Trophoblast cell (in vitro differentiated cells and primary cell): ENCODE measurements at places on chromosomes 6 and 20.
A peak's percentile ranks its signal among the peaks of the same experiment; 100 is the strongest.

- peak; percentile 68 for DNase-seq
Observed at GRCh38 chr20:52379723-52380336, 188.3 kb upstream of the ZFP64 start.

- peak; percentile 69 for DNase-seq
Observed at GRCh38 chr6:32868257-32868788, 14.3 kb downstream of the PSMB9 start.

DNA sequence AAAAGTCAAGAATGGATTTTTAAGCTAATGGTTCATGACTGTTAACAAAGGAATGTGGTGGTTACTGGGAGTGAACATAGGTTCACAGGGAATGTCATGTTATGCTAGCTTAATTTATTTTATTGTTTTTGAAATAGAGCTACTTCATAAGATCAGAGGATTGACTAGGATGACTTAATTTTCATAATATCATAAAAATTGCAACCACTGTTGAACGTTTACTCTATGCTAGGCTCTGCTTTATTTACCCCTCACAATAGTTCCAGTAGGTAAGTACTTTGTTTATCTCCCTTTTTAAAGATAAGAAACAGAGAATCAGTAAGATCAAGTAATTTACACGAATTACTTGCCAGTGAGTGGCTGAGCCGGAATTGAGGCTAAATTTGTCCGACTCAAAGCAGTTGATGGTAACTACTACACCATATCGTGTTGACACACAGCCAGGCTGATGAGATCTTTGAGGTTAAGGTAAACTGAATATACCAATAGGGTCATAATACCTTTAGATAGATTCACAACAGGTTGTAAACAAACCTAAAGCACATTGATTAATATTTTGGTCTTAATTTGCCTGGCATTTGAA, 194.6 kb upstream of the CITED2 start:
- DNase-seq, result peak; percentile 59

DNA sequence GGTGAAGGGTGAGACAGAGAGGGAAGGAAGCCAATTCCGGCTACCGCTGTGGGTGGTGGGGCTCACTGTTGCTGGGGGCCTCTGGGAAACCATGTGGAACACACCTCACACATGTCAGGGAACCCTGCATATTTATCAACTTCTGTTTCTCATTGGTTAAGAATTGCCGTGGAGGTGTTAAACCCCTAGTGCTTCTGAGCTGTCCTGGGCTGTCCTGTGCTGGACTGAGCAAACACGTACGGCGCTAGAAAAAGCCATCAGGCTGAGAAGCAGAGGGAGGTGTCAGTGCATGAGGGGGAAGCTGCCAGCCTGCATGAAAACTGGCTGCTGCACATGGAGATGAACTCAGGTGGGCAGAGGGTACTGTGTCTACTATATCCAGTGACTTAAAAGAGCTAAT, 103.9 kb upstream of the JAG1 start:
- DNase-seq, result no peak

DNA sequence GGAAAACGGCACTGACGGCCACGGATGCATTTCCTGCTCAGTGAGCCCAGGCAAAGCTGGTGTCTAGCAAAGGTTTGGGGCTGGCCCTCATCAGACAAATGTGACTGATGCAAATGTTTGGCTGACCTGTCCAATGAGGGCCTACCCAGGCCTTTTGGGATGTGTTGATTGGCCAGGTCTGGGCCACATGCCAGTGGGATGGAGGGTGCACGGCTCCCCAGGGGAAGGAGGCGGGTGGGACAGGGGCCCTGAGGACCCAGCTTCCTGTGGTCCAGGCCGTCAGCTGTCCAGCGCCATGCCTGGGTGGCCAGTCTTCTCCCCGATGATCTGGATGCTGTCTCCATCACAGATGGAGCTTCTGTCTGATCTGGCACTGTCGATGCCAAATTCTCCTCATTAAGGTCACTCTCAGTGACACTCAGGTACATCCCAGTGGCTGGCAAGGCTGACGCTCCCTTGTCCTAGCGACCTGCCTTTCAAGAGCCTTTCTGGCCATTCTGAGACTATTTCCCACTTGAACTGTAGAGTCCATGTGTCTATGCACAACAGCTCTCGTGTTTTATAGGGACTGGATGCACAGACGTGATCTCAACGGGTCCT, 43.0 kb downstream of the NTSR1 start:
- no peak for DNase-seq

GRCh38 chr6:132525866-132526265, 12.2 kb upstream of the TAAR9 start:
- DNase-seq, result no peak

DNA sequence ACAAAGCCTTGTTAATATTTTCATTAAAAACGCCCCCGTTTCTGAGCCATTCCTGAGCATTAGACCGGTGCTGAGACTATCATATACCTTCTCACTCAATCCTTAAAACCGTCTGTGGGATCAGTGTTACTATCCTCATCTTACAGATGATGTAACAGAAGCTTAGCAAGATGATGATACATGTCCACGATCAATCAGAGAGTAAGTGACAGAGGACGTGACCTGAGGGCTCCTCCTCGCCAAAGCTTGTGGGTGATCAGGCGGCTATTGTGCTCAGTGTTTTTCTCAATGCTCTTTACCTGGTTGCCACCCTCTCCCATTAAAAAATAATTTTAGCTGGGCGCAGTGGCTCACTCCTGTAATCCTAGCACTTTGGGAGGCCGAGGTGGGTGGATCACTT, 113.1 kb downstream of the MTHFD1L start:
- no peak for DNase-seq

DNA sequence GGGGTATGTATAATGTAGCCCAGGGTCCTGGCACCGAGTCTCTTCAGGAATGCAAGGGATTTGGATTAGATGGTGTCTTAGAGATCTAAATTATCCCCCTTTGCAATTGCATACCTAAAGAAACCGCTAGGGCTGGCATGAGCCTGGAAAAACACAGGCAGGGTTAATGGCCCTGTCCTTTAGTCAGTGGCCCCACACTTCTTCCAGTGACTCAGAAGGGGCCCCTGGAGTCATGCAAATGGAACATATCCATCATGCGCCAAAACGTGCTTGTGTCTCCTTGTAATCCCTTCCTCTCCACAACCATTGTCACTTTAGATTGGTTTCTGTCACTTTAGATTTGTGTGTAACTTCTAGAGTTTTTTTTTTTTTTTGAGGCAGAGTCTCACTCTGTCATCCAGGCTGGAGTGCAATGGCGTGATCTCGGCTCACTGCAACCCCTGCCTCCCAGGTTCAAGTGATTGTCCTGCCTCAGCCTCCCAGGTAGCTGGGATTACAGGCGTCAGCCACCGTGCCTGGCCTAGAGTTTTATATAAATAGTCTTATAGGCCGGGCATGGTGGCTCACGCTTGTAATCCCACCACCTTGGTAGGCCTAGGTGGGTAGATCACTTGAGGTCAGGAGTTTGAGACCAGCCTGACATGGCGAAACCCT, 8.7 kb upstream of the MYBL2 start:
- no peak for DNase-seq

DNA sequence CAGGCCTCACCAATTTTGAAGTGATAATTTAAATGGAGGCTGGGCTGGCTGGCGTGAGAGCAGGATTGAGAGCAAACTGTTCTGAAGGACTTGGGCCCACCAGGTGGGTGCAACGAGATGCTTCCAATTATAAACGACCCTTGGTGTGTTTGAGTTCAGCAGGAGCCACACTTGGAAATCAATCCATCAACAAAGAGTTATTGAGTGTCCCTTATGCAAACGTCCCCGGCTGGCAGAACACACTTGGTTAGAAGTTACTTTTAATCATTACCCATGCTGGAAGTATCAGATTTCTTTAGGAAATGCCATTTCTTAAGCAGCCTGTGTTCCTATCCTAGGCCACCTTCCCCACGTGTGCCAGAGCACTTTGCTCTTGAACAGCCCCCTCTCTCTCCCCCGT, 37.8 kb upstream of the ZNF831 start:
- no peak for DNase-seq

- no peak for DNase-seq
Observed at GRCh38 chr6:3193102-3193849, 34.2 kb downstream of the TUBB2B start.

DNA sequence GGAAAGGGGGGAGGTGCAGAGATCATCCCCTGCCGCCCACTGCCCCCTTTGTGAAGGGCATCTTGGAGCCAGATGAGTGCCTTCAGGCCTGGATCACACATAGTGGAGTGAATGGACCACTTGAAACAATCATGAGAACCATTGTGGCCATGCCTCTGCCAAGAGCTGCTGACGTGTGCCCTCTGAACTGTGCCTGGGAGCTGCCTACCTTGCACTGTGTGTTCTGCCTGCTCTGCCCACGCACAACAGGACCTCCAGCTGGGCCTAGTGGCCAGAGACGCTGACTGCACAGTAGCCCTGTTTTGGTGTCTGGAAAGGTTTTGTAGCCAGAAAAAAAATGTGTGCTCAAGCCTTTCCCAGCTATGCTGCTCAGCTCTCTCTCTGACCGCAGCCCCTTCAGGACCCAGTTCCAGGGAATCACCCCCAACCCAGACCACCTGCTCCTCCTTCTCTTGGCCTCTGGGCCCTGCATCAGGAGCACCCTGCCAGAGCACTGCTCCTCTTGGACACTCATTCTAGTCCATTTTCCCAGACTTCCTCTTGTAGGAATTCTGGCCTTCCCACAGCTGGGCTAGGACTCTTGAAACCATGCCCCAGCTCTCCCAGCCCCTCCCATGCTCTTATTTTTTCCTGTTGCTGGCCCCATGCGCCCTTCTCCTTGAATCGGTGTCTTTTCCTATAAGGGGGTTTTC, 1.6 kb upstream of the ADIG start:
- no peak for DNase-seq

- DNase-seq, result no peak
Observed at GRCh38 chr6:15205321-15205720, 40.5 kb upstream of the JARID2 start.

GRCh38 chr6:77017537-77017936, 445.8 kb downstream of the HTR1B start:
- no peak for DNase-seq
